Iris pigment epithelial cell (primary cell): ENCODE measurements at places on chromosomes 1 and 21.

- DNase-seq = peak; percentile 11
These were observed 33.7 kb downstream of the FBXO42 start for GRCh38 chr1:16318555-16318954.

- no peak for DNase-seq
These were observed 15.5 kb upstream of the PADI4 start for GRCh38 chr1:17292299-17293160.

GRCh38 chr1:116203181-116203723, 92.1 kb downstream of the MAB21L3 start:
- no peak for DNase-seq

DNA sequence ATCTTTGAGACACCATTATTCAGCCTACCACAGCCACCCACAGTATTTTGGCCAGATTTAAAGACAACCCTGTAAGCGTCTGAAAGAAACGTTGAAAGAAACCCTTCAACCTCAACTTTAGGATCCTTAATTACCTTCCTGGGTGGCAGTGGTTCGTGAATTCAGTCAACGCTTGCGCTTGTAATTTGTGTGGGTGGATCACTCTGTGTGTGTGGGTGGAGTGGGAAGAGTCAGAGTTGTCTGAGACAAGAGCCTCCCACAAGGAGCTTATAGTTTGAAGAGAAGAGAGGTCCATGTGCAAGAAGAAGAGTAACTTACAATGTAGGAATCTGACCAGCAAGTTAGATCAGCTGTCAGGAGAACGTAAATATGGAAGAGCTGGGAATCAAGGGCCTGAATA, 8.4 kb downstream of the COQ8A start:
- no peak for DNase-seq

- DNase-seq = peak; percentile 15
These were observed 275.4 kb upstream of the USP24 start for GRCh38 chr1:55490547-55490946.

- DNase-seq = no peak
These were observed 306.8 kb upstream of the FMN2 start for GRCh38 chr1:239784896-239785295.

DNA sequence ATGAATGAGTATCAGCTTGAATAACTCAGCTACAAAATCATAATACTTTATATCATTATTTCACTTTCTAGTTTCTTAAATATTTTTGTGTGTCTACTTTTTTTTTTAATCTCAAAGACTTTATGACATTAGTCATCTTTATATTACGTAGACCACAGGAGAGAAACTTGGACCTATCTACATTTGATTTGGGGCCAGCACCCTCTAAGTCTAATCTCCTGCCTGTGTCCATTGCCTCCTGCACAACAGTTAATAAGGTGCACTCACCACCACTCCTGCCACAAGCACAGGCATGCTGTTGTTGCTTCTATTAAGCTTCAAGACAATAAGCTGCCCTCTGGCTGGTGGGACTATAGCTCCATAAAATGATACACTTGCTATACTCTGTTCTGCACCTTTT, 70.4 kb downstream of the DIRAS3 start:
- no peak for DNase-seq

DNA sequence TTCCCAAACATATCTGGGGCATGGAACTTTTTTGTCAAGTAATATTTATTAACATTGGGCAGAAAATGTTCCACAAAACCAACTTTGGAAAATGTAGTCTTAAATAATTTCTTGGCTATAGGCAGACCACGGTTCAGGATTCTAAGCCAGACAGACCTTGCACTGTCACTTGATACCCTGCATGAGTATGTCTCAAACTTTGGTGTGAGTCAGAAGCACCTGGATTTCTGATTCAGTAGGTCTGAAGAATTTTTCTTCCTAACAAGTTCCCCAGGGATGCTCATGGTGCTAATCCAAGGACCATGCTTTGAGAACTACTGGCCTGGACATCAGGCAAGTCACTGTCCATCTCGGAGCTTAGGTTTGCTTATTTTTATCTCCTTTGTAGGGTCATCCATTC, 562.0 kb downstream of the PLPP3 start:
- peak; percentile 4 for DNase-seq

- no peak for DNase-seq
These were observed 248.1 kb downstream of the PTBP2 start for GRCh38 chr1:96969656-96970163.
